ENCODE measurements at places on chromosomes 1 and 21.

DNA sequence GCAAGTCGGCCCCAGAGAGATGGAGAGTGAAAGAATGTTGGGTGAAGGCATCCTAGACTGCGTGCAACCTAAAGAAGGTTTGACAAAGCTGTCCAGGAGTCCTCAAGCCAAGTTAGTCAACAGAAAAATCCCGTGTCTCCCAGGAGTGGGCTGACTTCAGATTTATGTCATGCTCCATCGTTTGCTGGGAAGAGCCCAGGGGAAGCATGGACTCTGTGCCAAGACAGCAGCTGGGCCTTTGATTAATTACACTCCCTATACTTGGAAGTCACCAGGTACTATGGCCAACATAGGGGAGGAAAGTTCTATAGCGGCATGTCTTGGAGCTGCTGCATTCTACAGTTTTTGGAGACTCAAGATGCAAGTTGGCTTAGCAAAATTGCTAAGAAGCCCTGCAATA is 247.4 kb downstream of the KAZN start:
- DNase-seq = no peak

- no peak for DNase-seq
Measured at GRCh38 chr1:62232871-62233278, 38.2 kb downstream of the L1TD1 start.

DNA sequence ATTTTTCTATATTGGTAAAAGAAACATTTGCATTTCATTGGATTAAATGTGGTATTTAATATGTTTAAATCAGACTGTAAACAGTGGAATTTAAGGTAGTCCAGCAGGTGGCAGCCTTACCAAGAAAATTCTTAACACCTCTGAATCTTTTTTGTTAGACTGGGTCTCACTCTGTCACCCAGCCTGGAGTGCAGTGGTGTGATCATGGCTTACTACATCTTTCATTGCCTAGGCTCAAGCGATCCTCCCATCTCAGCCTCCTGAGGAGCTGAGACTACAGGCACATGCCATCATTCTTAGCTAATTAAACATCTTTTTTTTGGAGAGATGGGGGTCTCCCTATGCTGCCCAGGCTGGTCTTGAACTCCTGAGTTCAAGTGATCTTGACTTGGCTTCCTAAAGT is 98.8 kb downstream of the RABGAP1L start:
- DNase-seq = peak; percentile 15

DNA sequence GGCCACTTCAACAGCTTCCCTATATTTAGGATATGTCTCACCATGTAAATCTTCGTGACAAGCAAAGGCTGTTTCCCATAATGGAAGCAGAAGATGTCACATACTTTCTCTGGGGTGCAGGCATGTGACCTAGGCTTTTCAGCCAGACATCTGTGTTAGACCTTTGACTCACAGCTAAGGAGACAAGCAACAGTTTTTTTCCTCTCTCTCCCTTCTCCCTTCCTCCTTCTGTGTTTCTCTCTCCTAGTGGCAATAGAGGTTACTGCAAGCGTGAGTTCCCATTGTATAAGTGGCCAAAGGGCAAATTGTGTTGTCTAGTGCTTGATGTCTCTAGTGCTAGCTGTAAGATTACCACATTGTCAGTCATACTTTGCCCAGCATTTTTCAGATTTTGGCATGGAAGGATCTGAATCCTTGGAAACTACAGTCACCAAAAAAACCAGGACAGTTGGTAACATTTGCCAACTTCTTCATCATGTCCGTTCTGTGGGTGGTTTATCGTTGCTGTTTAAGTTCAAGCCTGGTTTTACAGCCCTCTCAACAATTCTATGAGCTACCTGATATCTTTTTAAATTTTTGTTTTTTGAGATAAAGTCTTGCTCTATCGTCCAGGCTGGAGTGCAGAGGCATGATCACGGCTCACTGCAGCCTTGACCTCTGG is 44.4 kb upstream of the RABGAP1L start:
- DNase-seq = peak; percentile 29

DNA sequence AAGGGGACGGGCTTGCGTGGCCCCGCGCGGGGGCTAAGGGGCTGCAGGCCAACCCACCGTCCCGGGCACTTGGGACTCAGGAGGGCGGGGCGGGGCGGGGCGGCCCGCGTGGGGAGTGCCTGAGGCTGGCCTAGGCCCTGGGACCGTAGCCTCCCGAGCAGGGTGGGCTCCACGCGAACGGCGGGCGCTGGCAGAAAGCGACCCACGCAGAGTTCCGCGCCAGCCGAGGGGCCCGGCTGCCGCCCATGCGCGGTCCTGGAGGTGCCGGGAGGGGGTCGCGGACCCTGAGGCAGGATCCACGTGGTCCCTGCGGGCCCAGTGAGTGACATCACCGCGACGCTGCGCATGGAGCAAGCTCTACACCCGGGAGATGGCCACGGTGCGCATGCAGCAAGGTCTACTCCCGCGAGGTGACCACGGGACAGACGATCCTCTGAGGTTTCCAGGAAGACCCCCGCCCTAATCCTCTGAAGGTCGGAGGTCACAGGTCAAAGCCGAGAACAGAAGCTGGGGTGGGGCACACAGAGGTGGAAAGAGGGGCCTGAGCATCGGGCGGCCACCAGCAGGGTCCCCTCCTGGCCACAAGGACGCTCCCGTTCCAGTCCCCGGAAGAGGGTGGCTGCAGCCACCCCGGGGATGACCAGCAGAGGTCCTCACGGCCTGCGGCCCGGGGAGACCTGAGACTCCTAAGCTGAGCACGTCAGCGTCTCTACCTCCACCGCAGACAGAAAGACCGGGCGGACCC is 13.5 kb upstream of the SLC19A1 start:
- DNase-seq = peak; percentile 99

DNA sequence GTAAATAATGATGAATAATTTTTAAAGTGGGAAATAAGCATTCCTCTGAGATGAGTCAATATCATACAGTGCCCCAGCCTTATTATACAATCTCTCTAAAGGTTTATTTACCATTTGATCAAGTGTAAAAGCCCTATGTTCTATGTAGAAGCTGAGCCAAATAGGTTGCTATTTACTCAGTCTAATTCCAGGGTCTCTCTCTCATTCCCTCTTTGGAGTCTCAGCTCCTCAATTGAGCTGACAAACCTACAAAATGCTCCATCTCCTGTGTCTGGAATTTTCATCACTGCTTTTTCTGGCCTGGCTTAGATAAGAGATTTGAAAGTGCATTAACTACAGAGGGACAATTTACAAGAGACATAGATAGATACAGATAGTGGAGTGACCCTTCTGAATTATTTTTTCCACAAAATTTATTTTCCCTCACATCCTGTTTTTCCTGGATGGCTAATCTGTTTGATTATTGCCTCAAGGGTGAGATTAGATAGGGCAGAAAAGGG is 24.8 kb upstream of the USH2A start:
- DNase-seq = no peak

GRCh38 chr21:14602382-14602958 is 56.4 kb upstream of the SAMSN1 start:
- no peak for DNase-seq

- DNase-seq = peak; percentile 95
Measured at GRCh38 chr1:156845055-156845952, 13.6 kb downstream of the INSRR start.

DNA sequence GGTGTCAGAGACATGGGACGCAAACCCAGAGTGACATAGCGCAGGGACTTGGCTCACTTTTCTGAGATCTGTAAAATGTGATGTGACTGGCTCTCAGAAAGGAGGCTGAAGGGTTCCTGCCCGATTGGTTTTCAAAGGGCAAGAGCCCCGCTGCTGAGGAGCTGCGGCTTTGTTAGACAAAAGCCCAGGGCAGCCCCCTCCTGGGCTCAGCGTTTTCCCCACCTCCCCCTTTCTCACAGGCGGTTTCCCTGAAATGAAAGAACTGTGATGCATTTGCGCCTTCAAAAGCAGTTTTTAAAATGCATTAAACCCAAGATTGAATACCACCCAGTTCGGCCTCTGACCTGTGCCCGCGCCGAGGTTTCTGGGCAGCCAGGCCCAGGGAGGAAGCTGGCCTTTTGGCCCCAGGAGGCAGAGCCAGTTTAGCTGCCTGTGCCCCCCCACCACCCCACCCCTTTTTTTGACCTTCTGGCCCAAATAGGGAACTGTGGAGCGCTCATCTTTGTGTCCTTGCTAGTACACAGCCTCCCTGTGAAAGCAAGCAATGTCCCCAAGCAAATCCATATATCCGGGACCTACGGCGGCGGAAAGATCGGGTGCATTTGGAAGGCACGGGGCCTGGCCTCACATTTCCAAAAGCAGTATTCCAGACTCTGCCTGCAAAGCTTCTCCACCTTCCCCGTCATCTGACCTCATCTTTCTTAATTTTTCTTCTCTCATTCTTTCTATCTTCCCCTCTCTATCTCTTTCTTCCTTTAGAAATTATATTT is 28.6 kb downstream of the CD247 start:
- peak; percentile 91 for DNase-seq

GRCh38 chr1:241311056-241311746 is 45.8 kb downstream of the RGS7 start:
- peak; percentile 14 for DNase-seq

- no peak for DNase-seq
Measured at GRCh38 chr1:65357291-65357960, 48.1 kb downstream of the DNAJC6 start.

DNA sequence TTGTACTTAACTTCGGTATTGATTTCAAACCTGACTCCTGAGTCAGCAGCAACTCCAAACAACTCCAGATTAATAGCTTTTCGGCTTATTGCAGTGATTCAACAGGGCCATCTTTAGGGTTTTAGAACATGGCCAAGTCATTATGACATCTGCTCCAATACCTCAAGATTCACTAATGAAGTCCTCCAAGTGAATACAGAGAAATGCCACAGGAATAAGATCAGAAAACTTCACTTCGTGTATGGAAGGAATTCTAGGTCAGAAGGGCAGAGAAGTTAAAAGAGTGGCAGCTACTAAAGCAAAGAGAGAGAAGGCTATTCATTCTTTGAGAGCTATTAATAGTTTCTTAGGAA is 7.6 kb upstream of the C1orf116 start:
- no peak for DNase-seq

- no peak for DNase-seq
Measured at GRCh38 chr1:2279817-2280216, 51.7 kb downstream of the SKI start.

GRCh38 chr1:54462597-54463258 is 56.5 kb upstream of the SSBP3 start:
- DNase-seq = peak; percentile 38

GRCh38 chr1:150807249-150808023 is 624 bp downstream of the CTSK start:
- DNase-seq = no peak

GRCh38 chr21:35573472-35574374 is 486.6 kb downstream of the SETD4 start:
- no peak for DNase-seq

DNA sequence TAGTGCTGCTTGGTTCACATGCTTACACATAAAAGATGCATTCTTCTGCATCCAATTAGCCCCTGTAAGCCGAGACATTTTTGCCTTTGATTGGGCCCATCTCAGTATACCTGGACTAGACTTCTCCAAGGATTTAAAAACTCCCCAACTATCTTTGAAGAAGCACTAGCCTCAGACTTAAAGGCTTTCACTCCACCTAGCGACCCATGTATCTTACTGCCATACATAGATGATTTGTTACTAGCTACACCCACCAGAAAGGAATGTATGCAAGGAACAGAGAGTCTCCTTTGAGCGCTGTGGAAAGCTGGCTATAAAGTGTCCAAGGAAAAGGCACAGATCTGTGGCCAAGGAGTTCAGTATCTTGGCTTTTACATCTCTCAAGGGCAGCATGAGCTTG is 91.7 kb downstream of the LIPI start:
- DNase-seq = no peak

GRCh38 chr1:23530087-23530746 is 816 bp downstream of the E2F2 start:
- no peak for DNase-seq

DNA sequence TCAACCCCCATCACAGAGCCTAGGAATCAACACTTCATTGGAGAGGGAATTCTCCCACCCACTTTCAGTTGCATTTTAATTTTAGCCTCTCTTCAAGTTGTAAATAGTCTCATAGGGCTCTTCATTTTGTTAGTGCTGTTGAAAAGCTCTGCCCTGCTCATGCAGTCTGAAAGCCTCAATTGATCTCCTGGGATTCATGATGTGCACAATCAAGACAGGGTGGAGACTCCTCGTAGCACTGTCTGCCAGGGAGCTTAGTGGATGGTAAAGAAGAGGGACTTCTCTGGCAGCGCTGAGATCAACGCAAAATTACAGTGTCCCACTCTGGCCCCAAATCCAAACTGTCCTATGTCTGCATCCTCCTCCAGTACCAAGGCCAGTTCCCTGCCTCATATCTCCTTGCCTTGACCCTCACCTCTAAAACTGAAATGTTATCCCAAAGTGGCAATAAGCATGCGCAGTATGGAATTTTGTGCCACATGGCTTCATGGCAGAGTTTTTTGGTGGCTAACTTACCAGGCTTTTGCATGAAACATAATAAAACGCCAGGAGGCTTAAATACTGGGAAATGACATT is 282.2 kb downstream of the CACNA1E start:
- DNase-seq = no peak

DNA sequence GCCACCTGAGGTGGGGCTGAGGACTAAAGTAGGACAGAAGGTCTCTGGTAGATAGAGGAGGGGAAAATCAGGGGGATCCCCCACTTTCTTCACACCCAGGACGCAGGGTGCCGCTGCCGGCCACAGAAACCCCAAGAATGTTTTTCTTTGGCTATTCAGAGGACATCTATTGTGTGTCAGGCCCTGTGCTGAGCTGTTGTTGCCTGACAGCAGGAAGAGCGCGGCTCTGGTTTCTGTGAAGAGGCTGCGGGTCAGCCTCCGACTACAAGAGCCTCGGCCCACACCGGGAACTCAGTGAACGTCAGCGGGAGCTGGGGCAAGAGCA is 407 bp upstream of the PIGV start:
- no peak for DNase-seq

- no peak for DNase-seq
Measured at GRCh38 chr1:86423473-86423872, 498 bp upstream of the CLCA2 start.

DNA sequence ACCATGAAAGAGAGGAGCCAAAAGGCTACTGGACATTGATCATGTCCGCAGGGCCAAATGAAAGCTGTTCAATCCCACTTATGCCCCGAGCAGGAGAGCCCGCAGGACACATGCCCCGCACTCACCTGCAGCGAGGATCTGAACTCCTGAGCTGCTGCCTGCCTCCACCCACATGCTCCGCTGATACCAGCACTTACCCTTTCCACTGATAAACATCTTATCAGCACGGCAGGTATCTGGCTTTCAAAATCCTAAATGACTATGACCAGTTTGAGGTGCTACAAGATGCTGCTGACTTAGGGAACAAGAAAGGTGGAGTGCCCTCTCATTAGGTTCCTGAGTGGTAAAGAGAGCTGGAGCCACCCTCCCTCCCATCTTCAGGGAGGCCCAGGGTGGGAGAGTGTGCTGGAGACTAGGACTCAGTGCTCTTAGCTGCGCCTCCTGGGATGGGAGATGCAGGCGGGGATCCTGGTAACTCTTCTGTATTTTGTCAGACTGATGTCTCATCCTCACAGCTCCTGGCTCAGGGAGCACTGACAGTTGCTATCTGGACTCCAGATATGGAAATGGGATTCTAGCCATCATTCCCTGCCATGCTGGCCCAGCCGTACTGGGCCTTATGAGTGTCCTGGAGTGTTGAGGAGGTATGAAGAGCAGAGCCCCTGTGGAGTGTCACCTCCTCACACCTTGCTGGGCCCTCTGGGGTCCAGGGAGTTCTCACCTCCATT is 86.4 kb upstream of the F3 start:
- no peak for DNase-seq

Data from H7 (cell line).